Activated T-helper 1 cell treated with anti-CD3 and anti-CD28 coated beads, Interleukin-12 subunit alpha, Interleukin-12 subunit beta, Interleukin-2, Interleukin-4 antibody, amounts not matched to agents 30 ng/mL and 10 ng/mL and 1 ng/mL, durations not matched to agents 14 hours and 24 hours and 36 hours (primary cell): ENCODE measurements at places on chromosomes 16 and 17. TPM values are rescaled to one million over a fixed set of nuclear protein-coding genes. Genes with fewer than 3 reads are reported as not detected.

ST6GALNAC1 gene
- total RNA-seq = 0.78 and 0.83 TPM in 2 replicates

DNA sequence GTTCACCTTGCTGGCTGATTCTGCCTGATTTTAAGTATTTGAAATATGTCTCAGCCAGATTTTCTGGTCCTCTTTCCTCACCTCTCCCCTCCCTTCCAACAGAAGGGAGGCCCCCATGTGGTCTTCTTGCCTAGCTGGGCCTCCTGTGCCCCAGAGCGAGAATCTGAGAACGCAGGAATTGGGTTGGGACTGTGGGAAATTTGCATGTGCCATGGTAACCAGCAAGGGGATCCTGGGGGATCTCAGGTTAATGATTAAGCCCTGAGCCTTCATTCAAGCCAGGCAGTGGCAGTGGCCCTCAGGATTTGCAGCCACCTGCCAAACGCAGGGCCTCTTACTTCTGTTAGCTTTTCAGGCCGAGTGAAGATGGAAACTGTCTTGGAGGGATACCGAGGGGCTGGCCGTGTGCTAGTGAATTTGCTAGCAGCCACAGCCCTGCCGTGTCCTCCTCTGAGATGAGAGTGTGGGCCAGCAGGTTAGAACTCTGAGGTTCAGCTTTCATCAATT, 40.2 kb downstream of the KSR1 start:
- H3K4me3 ChIP-seq = no peak overlapping the region
- no peaks in the 10 kb centered on the region for H3K27me3 ChIP-seq
- peaks cover 64% of the 10 kb centered on the region for H3K4me1 ChIP-seq
- DNase-seq = no peak
- H3K27ac ChIP-seq = no peak overlapping the region
- peaks cover 36% of the 10 kb centered on the region for H3K36me3 ChIP-seq

DRC7 gene
- not detected in 2 replicates for total RNA-seq

DNA sequence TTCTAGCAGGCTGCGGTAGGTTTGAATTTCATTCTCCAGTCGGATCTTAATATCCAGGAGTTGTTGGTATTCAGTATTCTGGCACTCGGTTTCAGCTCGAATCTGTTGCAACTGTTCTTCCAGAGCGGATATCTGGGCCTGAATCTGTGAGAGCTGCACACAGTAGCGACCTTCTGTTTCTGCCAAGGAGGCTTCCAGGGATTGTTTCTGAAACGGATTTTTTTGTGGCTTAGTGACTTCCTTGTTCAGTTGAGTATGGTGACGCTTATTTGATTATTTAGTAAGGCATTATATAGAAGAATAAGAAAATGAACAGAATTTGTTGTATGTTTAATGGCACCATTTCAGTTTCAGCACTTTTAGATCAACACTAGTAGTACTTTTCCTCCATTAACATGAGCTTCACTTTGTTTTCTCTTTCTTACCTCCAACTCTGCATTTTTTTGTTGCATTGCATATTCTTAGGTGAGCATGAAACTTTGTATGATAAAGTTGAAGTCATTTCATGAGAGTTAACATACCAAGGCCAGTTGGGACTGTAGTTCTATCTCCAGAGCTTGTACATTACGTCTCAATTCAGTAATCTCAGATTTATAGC, 2.8 kb downstream of the KRT10 start:
- peaks cover 5% of the 10 kb centered on the region for H3K27me3 ChIP-seq
- peak overlapping the region; percentile 63 for H3K27ac ChIP-seq
- peak overlapping the region; percentile 76 for H3K4me3 ChIP-seq
- H3K4me1 ChIP-seq = peaks cover 31% of the 10 kb centered on the region
- peaks cover 21% of the 10 kb centered on the region for H3K36me3 ChIP-seq
- DNase-seq = no peak

CHMP6 gene
- total RNA-seq = 36.6 and 43.5 TPM in 2 replicates

- DNase-seq = no peak
- peaks cover 1% of the 10 kb centered on the region for H3K36me3 ChIP-seq
- H3K4me3 ChIP-seq = no peak overlapping the region
- peaks cover 2% of the 10 kb centered on the region for H3K27me3 ChIP-seq
- no peaks in the 10 kb centered on the region for H3K4me1 ChIP-seq
Observed at GRCh38 chr17:42514279-42514678, 21.8 kb upstream of the NAGLU start.

CLEC19A gene
- total RNA-seq = not detected in 2 replicates

DNA sequence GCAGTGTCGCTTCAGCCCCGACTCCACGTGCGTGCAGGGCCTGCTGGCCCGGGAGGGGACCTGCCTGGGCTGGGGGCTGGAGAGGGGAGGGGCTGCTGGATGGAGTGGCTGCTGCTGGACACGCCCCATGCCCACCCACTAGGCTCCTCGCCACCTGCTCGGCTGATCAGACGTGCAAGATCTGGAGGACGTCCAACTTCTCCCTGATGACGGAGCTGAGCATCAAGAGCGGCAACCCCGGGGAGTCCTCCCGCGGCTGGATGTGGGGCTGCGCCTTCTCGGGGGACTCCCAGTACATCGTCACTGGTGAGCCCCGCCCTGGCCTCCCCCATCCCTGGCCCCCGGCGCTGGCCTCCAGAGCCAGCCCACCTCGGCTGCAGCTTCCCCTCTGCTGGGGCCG, 2.4 kb downstream of the BRICD5 start:
- H3K27ac ChIP-seq = no peak overlapping the region
- H3K27me3 ChIP-seq = peaks cover 4% of the 10 kb centered on the region
- peaks cover 22% of the 10 kb centered on the region for H3K36me3 ChIP-seq

CLEC3A gene
- total RNA-seq = not detected in 2 replicates

TBC1D3B gene
- 7.1 and 9.1 TPM in 2 replicates for total RNA-seq

GRCh38 chr16:27109666-27110523, 43.2 kb downstream of the C16orf82 start:
- peaks cover 6% of the 10 kb centered on the region for H3K27me3 ChIP-seq
- DNase-seq = peak; percentile 62
- no peaks in the 10 kb centered on the region for H3K36me3 ChIP-seq
- H3K27ac ChIP-seq = no peak overlapping the region
- no peaks in the 10 kb centered on the region for H3K4me1 ChIP-seq

DNA sequence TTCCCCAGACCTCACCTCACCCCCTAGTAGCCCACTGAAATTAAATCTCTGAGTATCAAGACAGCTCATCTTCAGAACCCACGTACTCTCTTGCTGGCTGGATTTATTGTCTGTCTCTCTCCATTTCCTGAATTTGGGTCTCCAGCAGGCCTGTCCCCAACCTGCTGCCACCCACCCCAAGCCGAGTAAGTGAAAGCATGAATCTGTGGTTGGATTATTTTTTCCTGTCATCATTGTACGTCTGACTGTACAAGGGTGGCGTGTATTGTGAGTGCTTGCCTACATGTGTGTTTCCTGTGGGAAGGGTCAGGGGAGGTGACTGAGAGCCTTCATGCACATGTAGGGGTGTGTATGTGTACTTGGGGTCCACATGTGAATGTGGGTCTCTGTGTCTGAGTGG, 5.4 kb downstream of the TNP2 start:
- H3K4me1 ChIP-seq = peaks cover 41% of the 10 kb centered on the region
- H3K36me3 ChIP-seq = no peaks in the 10 kb centered on the region
- peak; percentile 41 for DNase-seq

TP53 gene
- total RNA-seq = 172 and 179 TPM in 2 replicates

C1QTNF8 gene
- total RNA-seq = not detected in 2 replicates

CHTF18 gene
- 142 and 154 TPM in 2 replicates for total RNA-seq

TEX19 gene
- 0.10 TPM in 1 of 2 replicates, not detected in the other for total RNA-seq

DNA sequence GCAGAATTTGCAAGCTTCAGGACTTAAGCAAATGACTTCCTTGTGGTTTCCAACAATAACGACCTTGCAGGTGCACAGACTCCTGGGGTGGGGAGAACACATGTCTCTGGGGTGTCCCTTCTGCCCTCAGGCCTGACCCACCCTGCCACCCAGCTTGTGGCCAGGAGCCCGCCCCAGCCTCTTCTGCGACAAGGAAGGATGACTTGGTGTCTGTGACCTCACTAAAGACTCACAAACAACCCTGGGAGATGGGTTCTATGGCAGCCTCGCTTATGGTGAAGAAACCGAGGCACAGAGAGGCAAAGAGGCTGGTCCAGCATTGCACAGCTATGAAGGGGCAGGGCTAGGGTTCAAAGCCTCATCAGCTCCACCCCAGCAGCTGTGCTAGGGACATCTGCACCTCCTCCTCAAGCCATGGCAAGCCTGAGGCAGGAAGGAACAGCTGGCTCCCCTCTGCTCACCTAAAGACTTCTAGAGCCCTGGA, 2.6 kb downstream of the ATP2A3 start:
- no peaks in the 10 kb centered on the region for H3K27me3 ChIP-seq
- H3K27ac ChIP-seq = peak overlapping the region; percentile 73
- peak; percentile 18 for DNase-seq
- peak overlapping the region; percentile 89 for H3K4me3 ChIP-seq
- H3K36me3 ChIP-seq = peaks cover 12% of the 10 kb centered on the region
- peaks cover 63% of the 10 kb centered on the region for H3K4me1 ChIP-seq

DNA sequence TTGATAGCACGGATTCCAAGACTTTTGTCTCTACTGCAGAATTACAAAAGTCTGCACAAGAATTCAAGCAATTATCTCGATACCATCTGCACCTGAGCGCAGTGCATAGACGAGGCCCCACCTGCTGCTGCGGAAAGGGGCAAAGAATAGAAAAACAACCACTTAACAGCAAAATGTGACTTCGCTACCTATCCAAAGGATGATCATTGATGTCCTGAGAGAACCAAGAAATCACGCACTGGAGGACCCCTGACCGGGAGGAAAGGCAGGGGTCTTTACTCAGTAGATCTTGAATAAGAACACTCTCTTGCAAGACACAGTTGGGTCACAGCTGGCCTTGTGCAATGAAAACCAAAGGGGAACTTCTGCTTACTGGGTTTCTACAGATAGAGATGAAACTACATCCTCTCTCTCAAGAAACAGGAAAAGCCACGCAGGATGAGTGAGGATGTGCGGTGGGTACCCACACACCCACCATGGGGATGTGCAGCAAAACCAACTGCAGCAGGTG, 147.4 kb upstream of the RPH3AL start:
- H3K27me3 ChIP-seq = peaks cover 3% of the 10 kb centered on the region
- H3K4me3 ChIP-seq = peak overlapping the region; percentile 48
- DNase-seq = peak; percentile 59
- peaks cover 2% of the 10 kb centered on the region for H3K36me3 ChIP-seq
- H3K27ac ChIP-seq = peak overlapping the region; percentile 90
- peaks cover 64% of the 10 kb centered on the region for H3K4me1 ChIP-seq

DNA sequence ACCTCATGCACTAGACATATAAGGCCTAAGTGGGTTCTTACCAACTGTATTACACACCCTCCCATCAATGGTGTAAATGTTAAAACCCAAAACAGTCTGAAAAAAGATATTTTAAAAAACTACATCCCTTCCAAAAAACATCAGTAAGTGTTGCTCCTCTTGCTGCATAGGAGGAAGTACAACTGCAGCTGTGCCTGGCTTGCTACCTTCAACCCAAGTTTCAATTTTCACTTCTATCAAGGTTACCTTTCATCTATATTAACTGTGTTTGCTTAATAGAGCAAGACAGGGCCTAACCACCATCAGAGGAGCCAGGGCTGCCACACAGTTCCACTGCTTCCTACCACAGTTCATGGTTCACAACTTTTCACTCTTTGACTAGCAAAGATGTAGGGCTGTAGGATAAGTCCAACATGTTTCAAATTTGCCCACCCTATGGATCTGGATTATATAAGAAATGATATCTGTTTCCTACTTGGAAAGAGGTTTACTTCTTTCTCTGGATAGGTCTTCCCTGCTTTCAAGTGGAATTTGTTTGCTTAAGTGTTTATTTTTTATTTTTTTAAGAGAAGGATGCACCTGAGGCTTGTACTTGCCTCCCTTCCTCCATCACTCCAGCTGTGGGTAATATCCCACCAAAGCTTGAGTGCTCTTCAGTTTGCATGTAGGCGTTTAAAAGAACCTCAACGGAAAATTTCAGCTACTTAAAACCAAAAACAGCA, 56.7 kb downstream of the GRB7 start:
- peak overlapping the region; percentile 73 for H3K27ac ChIP-seq
- DNase-seq = no peak
- peaks cover 64% of the 10 kb centered on the region for H3K4me1 ChIP-seq
- H3K36me3 ChIP-seq = peaks cover 22% of the 10 kb centered on the region
- H3K27me3 ChIP-seq = no peaks in the 10 kb centered on the region
- peak overlapping the region; percentile 49 for H3K4me3 ChIP-seq

DNA sequence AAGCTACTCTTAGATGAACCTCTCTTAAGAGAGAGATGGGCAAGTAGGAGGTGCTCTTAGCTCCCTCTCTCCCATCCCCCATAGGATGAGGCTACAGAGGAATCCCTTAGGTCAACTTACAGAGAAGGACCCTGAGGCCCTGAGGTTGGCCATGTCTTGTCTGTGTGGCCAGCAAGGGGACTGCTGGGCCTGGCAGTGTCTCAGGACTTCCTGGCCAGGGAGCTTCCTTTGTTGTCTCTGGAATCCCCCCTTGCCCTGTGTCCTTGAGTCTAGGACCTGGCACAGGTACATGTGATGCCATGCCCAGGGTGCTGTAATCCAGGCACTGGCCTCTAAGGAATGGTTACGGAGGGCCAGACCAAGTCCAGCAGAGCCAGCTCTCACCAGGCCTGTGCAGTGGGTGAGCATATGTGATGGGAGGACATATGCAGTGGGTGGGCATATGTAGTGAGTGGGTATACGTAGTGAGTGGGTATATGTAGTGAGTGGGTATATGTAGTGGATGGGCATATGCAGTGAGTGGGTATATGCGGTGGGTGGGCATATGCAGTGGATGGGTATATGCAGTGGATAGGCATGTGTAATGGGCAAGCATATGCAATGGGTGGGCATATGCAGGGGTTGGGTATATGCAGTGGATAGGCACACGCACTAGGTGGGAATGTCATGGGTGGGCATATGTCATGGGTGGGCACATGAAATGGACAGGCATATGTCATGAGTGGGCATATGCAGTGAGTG, 20.3 kb upstream of the PECAM1 start:
- no peak overlapping the region for H3K27ac ChIP-seq

- no peaks in the 10 kb centered on the region for H3K36me3 ChIP-seq
- H3K27ac ChIP-seq = peak overlapping the region; percentile 56
- H3K4me3 ChIP-seq = peak overlapping the region; percentile 87
- no peak for DNase-seq
- peaks cover 47% of the 10 kb centered on the region for H3K27me3 ChIP-seq
Observed at GRCh38 chr16:67326115-67326471, 448 bp downstream of the KCTD19 start.

GRCh38 chr17:57819285-57819684, 30.6 kb downstream of the MRPS23 start:
- no peak overlapping the region for H3K4me3 ChIP-seq
- peaks cover 26% of the 10 kb centered on the region for H3K27me3 ChIP-seq
- no peak overlapping the region for H3K27ac ChIP-seq
- no peaks in the 10 kb centered on the region for H3K4me1 ChIP-seq
- no peak for DNase-seq

GRCh38 chr17:50790618-50791017, 23.3 kb upstream of the ANKRD40CL start:
- H3K27me3 ChIP-seq = peaks cover 6% of the 10 kb centered on the region
- DNase-seq = no peak

- no peaks in the 10 kb centered on the region for H3K27me3 ChIP-seq
- H3K4me1 ChIP-seq = peaks cover 31% of the 10 kb centered on the region
- DNase-seq = no peak
Observed at GRCh38 chr17:36525113-36525512, 9.6 kb downstream of the MYO19 start.

LGALS9 gene
- total RNA-seq = 38.4 and 39.7 TPM in 2 replicates

- peak overlapping the region; percentile 99 for H3K27ac ChIP-seq
- no peaks in the 10 kb centered on the region for H3K27me3 ChIP-seq
- H3K4me3 ChIP-seq = peak overlapping the region; percentile 73
- peaks cover 48% of the 10 kb centered on the region for H3K4me1 ChIP-seq
- DNase-seq = peak; percentile 75
Observed at GRCh38 chr17:16286009-16286946, 67.0 kb downstream of the CENPV start.
